Activated CD8-positive, alpha-beta memory T cell treated with anti-CD3 and anti-CD28 coated beads for 4 hours (primary cell): ENCODE measurements at places on chromosomes 5 and 9.

DNA sequence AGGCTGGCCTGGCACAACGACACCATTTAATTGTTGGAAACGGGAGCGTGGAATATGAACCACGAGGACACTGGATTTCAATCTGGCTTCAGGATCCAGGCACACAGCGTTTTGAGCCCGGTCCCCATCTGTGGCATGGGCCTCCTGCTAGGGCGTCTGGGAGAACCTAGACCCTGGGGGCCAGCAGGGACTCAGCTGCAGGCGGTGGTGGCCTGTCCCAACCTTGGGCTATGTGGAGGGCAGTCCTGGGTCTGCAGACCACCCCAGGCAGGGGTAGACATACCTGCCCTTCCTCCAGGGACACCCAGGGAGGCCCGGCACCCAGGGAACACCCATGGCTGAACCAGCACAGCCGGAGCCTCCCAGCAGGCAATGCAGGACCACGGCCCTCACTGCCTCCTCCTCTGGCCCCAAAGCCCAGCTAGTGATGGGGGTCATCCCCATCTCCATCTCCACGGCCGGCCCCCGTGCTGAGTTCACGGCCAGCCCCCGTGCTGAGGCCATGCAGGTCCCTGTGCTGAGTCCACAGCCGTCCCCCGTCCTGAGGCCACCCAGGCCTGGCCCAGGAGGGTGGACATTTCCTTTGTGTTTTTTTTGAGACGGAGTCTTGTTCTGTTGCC is 18.5 kb upstream of the UBAC1 start:
- no peak for DNase-seq

DNA sequence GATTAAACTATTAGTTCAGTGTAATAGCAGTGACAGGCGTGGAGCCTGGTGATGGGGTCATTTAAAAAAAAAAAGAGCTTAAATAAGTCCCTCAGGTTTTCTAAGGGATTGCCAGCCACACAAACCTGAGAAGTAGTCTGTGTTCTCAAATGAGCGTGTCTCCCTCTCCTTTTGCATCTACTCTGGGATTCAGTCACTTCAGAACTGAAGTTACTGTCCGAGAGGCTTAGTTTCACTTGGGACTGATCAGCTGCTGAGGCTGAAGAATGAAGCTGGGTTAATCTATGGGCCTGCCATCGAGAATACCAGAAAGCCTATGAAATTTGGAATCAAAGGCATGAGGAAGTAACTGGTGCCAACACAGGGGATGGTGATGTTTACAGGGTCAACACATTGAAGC is 310.1 kb downstream of the ADAMTS6 start:
- no peak for DNase-seq

DNA sequence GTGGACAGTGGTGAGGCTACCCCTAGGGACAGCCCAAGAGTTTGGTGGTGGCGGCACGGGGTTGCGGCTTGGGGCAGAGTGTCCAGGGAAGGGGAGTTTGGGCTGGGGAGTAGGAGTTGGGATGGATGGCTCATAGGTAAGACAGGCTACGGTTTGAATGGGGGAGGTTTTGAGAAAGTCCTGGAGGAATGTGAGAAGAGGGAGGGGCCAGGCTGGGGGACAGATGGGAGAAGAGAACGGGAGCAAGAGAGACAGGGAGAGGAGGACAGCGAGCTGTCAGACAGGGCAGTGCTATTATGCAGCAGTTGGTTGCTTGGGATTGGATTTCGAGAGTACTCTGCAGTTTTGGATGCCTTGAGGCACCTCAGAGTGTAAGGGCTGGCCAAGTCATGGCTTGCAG is 24.5 kb downstream of the PSD2 start:
- DNase-seq, result no peak

DNA sequence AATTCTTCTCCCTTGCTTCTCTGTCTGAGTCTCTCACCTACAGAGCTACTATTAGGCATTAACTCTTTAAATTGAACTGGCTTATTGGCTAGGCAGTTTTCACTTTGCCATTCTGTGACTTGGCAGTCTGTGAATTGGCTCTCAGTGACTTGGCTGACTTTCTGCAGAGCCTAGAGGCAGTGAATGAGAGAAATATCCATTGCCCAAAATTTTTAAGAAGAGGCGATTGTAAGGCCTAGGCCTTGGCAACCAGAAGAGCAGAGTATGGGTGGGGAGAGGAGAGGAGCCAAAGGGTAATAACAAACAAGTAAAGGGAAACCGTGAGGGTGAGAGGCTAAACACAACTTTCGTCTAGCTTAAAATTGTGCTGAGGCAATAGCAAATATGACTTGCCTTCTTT is 176.7 kb downstream of the PRR16 start:
- DNase-seq, result no peak

DNA sequence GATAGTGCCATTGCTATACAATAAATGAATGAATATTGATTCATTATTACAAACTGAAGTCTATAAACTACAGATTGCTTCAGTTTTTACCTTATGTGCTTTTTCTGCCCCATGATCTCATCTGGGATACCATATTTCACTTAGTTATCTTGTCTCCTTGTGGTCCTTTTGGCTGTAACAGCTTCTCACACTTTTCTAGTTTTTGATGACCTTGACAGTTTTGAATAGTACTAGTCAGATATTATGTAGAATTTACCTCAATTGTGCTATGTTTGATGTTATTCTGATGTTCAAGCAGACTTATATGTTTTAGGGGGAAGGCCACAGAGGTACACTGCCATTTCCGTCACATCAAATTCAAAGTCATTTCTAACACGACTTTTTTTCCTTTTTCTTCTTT is 2364.3 kb upstream of the ACO1 start:
- DNase-seq, result no peak

DNA sequence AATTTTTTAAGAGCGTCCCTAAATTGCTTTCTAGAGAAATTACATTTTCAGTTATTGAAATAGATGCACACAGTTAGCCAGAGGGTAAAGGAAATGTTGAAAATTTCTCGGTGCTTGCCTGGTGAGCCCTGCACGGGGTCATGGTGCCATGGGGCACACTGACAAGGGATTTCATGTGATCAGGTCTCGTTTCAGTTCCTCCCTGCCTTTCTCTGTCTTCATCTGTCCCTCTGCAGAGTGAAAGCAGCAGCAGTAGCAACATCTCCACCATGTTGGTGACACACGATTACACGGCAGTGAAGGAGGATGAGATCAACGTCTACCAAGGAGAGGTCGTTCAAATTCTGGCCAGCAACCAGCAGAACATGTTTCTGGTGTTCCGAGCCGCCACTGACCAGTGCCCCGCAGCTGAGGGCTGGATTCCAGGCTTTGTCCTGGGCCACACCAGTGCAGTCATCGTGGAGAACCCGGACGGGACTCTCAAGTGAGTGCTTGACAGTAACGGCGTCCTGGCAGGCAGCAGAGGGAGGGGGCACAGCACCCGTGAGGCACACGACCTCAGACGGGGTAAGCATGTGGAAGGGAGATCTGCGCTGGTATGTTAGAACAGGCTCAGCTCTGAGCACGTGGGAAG is 89.1 kb upstream of the OTULINL start:
- no peak for DNase-seq

DNA sequence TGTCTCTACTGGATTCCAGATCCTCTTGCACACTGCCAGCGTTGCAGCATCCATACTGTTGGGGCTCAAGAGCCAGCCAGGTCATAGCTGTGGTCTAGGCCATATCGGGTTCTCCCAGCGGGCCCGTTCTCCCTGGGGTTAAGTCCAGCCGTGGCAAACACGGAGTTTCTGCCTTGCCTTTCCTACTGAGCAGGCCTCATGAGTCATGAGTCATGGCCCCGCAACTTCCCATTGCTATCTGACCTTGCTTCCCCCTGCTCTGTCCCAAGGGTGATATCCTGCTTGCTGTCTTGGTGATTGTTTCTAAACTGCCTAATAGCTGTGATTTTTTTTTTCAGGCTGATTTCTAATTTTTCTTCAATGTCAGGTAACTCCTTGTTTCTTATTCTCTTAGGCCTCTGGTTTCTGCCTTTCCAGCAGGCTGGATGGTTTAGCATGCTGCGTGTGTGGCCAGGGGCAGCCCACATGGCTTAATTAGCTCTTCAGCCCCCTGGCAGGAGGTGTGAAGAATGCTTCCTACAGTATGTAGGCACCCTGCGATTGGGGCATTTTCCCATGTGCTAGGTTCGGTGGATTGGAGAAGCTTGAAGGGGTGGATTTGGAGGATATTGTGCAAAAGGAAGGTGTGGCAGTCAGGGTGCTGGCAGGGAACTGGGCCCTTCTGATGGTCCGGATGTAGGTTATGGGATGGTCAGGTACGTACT is 18.7 kb downstream of the DAPK1 start:
- no peak for DNase-seq

GRCh38 chr9:131096269-131097125 is at the start of gene AIF1L:
Gene AIF1L, plus strand, starts transcription at chr9:131096531. Its CDS starts 99 bp downstream, at chr9:131096630.
- no peak for DNase-seq

GRCh38 chr9:81213456-81213855 is 475.9 kb downstream of the TLE1 start:
- DNase-seq, result no peak

DNA sequence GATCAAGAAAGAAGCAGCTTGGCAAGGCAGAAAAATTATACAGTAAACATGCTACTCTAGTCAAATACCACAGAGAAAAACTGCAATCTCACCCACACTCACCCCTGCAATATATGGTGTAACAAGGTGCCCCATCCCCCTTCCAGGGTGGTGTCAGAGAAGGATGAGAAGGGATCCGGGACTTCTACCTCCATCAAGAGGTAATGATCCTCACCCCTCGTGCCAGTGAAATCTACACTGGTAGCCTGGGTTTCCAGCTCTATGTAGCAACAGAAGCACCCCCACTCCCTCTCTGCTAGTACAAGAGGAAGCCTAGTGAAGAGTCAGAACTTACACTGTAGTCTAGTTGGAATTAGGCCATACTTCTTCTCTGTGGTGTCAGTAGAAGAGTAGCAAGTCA is 18.9 kb downstream of the SLCO4C1 start:
- DNase-seq, result no peak

DNA sequence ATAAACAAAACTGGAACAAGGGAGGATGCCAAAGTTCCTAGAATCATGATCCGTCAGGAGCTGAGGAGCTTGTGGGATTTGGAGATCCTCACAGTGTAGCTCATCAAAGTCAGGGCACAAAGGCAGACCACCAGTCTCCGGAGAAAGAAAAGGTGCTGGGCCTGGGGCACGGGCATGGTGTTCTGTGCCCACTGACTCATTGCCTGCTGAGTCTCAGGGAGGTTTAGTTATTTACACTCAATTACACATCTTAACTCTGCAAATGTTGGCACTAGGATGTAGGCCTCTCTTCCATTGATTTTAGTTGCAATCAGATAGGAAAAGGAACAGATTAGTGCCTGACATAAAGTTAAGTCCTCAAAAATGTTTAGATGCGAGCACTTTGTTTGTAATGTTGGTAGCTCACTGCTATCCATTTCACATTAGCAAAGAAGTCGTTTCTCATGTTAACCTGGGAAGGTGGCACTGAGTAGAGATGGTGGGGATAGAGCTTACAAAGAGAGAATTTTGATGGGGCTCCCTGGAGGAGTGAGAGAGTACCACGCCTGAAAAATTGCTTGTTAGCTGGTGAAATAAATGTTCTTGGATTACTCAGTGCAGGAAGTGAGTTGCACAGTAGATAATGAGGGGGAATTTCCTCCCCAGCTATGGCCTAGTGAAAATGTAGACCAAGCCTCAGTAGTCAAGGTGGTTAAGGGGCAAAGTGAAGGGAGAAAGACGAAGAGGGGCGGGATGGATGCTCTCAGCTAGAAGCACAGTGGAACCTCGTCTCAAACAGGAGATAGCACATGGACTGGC is 109.5 kb upstream of the CD180 start:
- no peak for DNase-seq

DNA sequence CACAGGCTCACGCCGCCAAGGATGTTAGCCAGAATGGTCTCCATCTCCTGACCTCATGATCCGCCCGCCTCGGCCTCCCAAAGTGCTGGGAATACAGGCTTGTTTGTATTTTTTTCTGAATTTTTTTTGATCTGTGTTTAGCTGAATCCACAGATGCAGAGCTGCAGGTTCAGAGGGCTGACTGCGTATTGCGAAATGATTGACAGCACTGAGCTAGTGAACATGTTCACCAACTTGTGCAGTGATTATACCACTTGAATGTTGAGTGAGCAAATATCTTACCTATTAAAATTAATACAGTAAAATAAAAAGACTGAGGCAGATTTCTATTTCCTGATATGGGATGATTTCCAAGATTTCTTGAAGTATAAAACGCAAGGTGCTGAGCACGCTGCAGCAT is 123.1 kb upstream of the PHYKPL start:
- no peak for DNase-seq

DNA sequence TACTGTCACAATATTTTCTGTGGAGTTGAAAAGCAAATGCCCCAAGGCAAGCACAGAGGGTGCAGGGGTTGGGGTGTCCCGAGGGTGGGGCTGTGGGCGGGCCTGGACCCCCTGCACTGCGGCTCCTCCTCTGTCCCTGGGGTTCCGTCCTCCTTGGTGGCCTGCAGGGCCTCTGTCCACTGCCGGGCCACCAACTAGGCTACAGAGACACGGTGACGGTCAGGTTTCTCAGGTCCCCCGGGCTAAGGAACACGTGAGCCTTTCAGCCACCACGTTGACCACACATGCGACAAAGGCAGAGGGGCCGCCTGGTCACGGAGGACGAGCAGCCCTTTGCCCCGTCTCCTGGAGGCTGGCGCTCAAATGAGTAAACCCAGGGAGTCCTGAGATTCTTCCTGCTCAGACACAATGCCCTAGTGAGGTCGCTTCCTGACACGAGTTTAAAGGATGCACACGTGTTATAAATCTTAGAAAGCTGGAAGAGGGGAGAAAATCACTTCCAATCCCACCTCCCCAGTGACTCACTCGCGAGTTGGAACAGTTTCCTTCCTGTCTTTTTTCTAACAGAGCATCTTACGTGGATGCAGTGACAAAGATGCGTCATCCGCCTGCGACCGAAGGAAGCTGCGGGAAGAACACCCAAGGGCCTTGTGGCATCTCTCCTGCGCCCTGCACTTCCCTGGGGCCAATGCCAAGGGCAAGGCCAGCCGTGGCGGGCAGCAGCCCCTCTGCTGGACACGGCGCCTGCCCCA is 24.8 kb upstream of the OBP2B start:
- DNase-seq, result no peak

- DNase-seq, result no peak
These were observed 383.2 kb downstream of the CHSY3 start for GRCh38 chr5:130287438-130287837.

DNA sequence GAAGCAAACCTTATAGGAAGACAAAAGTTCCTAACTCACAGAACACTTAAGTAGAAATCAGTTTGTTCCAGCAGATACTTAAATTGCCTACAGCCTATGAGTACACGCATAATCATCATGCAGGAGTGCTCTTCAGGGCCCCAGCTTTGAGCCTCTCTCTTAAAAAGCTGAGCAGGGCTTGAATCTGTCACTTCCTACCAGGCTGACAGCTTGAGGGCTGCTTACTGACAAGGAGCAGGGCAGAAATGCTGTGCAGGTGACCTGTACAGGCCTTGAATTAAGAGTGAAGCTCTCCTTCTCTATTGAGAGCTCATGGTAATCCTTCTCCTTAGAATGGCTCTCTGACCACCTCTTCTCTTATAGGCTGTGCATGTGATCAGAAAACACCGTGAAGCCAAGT is 66.5 kb upstream of the MAST4 start:
- no peak for DNase-seq

GRCh38 chr9:105483618-105484017 is 35.8 kb downstream of the FSD1L start:
- DNase-seq, result no peak

- no peak for DNase-seq
These were observed 659.2 kb downstream of the MTRR start for GRCh38 chr5:8528106-8528505.
